ENCODE measurements at places on chromosomes 2 and 18.

- DNase-seq: no peak
Measured at GRCh38 chr2:147869934-147870333, 25.1 kb downstream of the ACVR2A start.

GRCh38 chr2:27920148-27920885 lies 29.8 kb downstream of the BABAM2 start:
- no peak for DNase-seq

DNA sequence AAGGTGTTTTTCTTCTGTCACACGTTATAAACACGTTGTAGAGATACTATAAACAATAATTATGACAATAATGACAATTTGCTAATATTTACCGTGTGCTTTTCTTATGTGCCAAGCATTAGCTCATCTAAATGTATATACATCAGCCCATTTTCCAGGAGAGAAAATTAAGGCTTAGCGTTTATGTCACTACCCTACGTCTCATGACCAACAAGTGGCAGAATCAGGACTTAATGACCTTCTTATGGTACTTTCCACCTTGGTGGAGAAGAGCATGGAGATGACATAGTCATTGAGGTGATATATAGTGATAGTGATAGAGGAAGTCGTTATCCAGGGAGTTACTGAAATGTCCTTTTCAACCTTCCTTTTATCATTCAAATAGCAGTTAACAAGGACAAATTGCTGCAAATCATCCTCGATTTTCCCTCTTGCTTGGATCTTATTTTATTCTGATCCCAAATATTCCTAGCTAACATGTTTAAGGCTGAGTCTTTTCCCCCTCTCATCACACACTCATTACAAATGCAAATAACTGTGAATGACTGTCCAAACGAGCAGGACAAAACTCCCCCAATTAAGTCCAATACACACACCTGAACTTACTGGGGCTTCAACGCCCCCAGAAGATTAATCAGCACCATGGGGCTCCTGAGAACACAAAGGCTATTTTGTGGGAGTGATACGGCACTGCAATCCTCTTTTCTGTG lies 27.3 kb downstream of the SPRED2 start:
- DNase-seq: no peak

GRCh38 chr18:11025671-11026070 lies 123.7 kb downstream of the PIEZO2 start:
- DNase-seq: no peak

GRCh38 chr18:41974796-41975201 lies 19.8 kb downstream of the PIK3C3 start:
- DNase-seq: no peak
